NCI-H524 treated with DMSO at 0.1 percent for 48 hours (cell line): ENCODE measurements at places on chromosomes 7 and 10.

- DNase-seq = no peak
Observed at GRCh38 chr10:131536676-131537075, 225.2 kb upstream of the TCERG1L start.

DNA sequence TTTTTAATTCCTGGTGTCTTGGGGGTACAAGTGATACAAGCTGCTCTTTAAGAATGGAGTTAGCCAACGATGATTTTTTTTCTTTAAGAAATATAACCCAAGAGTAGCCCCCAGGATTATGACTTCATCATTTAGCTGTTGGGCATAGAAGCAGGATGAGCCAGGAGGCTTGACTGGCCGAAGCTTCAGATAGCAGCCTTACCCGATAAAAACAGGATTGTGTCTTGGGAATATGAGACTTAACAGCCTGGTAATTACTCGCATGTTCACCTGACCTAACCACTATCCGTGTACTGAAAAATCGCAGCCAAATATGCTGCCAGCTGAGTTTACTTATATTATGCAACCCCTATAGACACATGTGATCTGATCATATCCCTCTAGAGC, 346.0 kb upstream of the BMPER start:
- DNase-seq = no peak

DNA sequence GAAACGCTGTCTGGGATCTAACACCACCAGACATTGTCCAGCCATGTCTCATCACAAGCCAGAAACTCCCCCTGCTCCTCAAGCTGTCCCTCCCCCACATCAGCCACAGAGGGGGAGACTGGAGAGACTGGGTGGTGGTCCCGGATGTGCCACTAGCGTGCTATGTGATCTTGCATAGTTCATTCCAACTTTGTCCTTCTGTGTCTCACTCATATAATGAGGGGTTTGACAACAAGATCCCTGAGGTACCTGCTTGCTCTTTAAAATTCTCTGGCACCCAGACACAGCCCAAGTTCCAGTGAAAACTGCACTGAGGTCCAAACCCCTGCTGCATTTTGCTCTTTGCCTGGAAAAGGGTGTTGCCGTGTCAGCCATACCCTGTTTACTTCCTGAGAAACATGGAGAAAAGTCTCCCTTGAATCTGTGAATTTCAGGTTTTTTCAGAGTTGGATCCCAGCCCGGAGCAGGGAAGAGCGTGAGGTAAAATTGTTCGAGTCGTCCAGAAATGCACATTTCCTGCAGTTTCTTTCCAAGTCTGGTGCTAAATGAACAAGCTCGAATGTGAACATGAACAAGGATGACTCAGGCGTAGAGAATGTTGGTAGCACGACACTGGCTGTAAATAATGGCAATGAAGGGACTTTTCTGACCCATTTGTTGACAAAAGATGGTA, 156.6 kb downstream of the CCDC3 start:
- no peak for DNase-seq

DNA sequence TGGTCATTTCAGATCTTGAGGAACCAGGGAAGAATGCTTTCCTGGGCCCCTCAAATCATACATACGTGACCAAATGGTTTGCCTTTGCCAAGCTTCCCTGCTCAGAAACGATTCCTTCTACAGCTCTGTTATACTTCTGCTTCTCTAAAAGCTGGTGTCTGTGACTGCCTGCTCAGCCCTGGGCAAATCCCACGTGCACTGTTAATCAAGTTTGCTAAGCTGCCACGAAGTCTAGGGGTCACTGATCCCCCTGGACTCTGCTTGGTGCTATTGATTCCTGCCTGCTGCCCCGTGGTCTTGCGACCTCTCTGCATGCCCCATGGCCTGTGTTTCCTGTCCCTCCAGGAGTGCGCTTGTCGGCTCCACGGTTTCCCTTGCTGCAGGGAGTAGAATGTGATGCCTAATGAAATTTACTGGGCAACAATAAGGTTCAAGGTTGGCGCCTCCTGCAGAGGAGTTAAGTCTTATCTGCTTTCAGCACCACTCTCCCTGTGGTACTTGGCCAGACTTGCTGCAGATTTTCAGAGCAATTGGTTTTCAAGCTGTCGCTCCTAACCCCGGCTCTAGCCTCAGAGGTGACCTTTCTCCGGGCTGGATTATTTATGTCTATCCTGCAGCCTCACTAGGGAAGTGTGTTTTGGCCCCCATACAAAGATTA, 201.6 kb upstream of the FZD8 start:
- no peak for DNase-seq

GRCh38 chr7:30256349-30256858, 28.0 kb upstream of the ZNRF2 start:
- DNase-seq = no peak
